CD8-positive, alpha-beta memory T cell (primary cell): ENCODE measurements at places on chromosomes 6 and 20. TPM values are rescaled to one million over a fixed set of nuclear protein-coding genes. Genes with fewer than 3 reads are reported as not detected.

Gene BPIFB4
- polyA plus RNA-seq, result not detected

- H3K27ac ChIP-seq, result no peak overlapping the region
- H3K4me1 ChIP-seq, result peaks cover 16% of the 10 kb centered on the region
- H3K27me3 ChIP-seq, result peaks cover 37% of the 10 kb centered on the region
- no peaks in the 10 kb centered on the region for H3K36me3 ChIP-seq
- no peak for DNase-seq
Observed at GRCh38 chr6:34147906-34148630, 2.2 kb upstream of the GRM4 start.

- no peaks in the 10 kb centered on the region for H3K27me3 ChIP-seq
- no peaks in the 10 kb centered on the region for H3K4me1 ChIP-seq
- DNase-seq, result no peak
- H3K4me3 ChIP-seq, result no peak overlapping the region
- no peak overlapping the region for H3K27ac ChIP-seq
Observed at GRCh38 chr6:122042960-122043735, 356.3 kb upstream of the HSF2 start.

GRCh38 chr6:42086046-42087035 is 36.0 kb downstream of the TAF8 start:
- no peak overlapping the region for H3K4me3 ChIP-seq
- H3K27ac ChIP-seq, result no peak overlapping the region
- H3K36me3 ChIP-seq, result peaks cover 3% of the 10 kb centered on the region
- no peaks in the 10 kb centered on the region for H3K4me1 ChIP-seq
- no peak for DNase-seq
- H3K27me3 ChIP-seq, result no peaks in the 10 kb centered on the region

Gene SIRPA
- not detected for polyA plus RNA-seq

GRCh38 chr6:101391772-101392585 is 1.5 kb upstream of the GRIK2 start:
- no peaks in the 10 kb centered on the region for H3K4me1 ChIP-seq
- no peak overlapping the region for H3K27ac ChIP-seq
- no peak overlapping the region for H3K4me3 ChIP-seq
- DNase-seq, result no peak
- H3K27me3 ChIP-seq, result no peaks in the 10 kb centered on the region
- H3K36me3 ChIP-seq, result no peaks in the 10 kb centered on the region

DNA sequence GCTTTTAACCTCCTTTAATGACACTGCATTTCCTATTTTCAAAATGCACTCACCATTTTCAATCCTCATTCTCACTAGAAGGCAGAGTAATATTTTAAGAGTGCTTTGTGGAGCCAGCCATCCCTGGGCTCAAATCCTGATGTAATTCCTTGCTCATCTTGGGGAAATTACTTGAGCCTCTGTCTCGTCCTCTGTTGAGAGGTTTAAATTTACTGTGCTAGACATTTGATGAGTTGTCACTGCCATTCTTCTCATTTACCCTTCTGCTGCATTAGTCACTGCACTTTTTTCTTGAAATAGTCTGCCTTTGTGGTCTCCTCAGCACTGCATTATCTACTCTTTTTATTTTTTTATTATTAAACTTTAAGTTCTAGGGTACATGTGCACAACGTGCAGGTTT is 150.0 kb upstream of the HDDC2 start:
- H3K27ac ChIP-seq, result no peak overlapping the region
- H3K27me3 ChIP-seq, result no peaks in the 10 kb centered on the region
- H3K36me3 ChIP-seq, result no peaks in the 10 kb centered on the region
- DNase-seq, result no peak

Gene SLC22A2
- polyA plus RNA-seq, result not detected

- DNase-seq, result no peak
Observed at GRCh38 chr6:53679446-53679933, 13.9 kb upstream of the KLHL31 start.

DNA sequence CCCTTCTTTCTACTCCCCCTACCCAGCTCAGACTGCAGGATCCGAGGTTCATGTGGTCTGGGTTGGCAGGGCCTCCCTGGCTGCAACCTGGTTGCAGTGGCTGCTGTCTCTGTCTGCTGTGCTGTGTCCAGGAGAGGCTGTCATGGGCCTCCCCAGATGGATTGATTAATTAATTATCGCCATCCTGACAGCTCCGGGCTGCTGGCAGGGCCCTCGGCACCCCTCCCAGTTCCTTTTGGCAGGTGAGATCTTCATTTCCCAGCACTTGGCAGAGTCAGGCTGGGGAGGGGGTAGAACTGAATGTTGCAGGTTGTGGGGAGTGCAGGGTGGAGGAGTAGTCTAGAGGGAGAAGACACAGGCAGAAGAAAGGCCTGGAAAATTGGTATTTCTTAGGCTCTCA is 56.7 kb upstream of the ZFAND3 start:
- DNase-seq, result no peak
- no peaks in the 10 kb centered on the region for H3K4me1 ChIP-seq
- H3K27me3 ChIP-seq, result no peaks in the 10 kb centered on the region
- no peaks in the 10 kb centered on the region for H3K36me3 ChIP-seq
- no peak overlapping the region for H3K4me3 ChIP-seq
- no peak overlapping the region for H3K27ac ChIP-seq

GRCh38 chr20:19937218-19937617 is 79.9 kb upstream of the NAA20 start:
- H3K27me3 ChIP-seq, result no peaks in the 10 kb centered on the region
- no peak overlapping the region for H3K27ac ChIP-seq
- no peak for DNase-seq
